ENCODE measurements at places on chromosomes 5 and 9. TPM values are rescaled to one million over a fixed set of nuclear protein-coding genes. Genes with fewer than 3 reads are reported as not detected.

The PARP8 gene
- total RNA-seq = 5.3 TPM

The PCSK5 gene
- total RNA-seq = 7.1 TPM

DNA sequence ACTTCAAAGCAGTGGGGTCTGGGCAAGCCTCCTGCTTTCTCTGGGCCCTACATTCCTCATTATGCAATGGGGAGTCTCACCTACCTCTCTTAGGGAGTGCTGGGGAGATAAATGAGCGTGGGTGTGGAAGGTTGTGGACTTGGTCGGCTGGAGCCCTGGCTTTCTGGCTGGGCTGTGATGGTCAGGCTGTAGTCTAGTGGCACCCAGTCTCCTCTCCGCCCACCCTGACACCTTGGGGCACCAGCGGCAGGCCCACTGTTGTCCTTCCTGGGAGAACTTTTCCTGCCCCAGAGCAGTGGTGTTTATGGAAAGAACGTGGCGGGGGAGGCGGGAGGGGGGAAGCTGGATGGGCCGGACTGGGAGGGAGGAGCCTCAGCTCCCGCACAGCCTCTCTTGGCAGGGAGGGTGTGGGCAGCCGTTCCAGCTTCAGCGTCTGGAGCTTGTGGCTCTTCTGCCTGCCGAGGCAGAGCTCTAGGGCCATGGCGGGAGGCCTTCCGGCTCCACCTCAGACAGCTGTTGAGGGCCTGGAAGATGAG lies 4.1 kb downstream of the PTGS1 start:
- peaks cover 8% of the 10 kb centered on the region for H3K4me1 ChIP-seq
- no peaks in the 10 kb centered on the region for H3K36me3 ChIP-seq
- H3K4me3 ChIP-seq = no peak overlapping the region
- peak; percentile 82 for DNase-seq
- H3K27ac ChIP-seq = peak overlapping the region; percentile 51
- peaks cover 12% of the 10 kb centered on the region for H3K27me3 ChIP-seq

GRCh38 chr5:103208460-103208859 lies 50.1 kb upstream of the MACIR start:
- no peaks in the 10 kb centered on the region for H3K36me3 ChIP-seq
- H3K4me3 ChIP-seq = no peak overlapping the region
- H3K4me1 ChIP-seq = no peaks in the 10 kb centered on the region

Measured in heart right ventricle (tissue), 16 donors.